ENCODE measurements at places on chromosomes 11 and 22.

DNA sequence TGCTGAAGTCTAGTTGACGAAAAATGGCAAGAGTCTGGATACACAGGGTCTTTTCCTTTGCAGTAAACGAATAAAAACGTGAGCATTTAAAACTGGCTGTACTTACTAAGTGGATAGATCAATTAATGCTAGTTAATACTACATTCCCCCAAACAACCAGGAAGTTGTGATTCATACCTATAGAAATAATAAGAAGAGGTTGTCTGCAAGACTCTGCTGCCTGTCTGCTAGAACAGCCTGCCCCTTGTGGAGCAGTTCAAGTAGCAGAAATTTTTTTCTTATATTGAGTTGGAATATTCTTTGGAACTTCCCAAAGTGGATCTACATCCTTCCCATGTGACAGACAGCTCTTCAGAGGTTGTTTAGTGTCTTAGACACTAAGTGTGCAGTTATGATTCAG lies 86.8 kb downstream of the TEAD1 start:
- DNase-seq: no peak

- DNase-seq: no peak
Measured at GRCh38 chr11:21866781-21867180, 326.1 kb upstream of the ANO5 start.

DNA sequence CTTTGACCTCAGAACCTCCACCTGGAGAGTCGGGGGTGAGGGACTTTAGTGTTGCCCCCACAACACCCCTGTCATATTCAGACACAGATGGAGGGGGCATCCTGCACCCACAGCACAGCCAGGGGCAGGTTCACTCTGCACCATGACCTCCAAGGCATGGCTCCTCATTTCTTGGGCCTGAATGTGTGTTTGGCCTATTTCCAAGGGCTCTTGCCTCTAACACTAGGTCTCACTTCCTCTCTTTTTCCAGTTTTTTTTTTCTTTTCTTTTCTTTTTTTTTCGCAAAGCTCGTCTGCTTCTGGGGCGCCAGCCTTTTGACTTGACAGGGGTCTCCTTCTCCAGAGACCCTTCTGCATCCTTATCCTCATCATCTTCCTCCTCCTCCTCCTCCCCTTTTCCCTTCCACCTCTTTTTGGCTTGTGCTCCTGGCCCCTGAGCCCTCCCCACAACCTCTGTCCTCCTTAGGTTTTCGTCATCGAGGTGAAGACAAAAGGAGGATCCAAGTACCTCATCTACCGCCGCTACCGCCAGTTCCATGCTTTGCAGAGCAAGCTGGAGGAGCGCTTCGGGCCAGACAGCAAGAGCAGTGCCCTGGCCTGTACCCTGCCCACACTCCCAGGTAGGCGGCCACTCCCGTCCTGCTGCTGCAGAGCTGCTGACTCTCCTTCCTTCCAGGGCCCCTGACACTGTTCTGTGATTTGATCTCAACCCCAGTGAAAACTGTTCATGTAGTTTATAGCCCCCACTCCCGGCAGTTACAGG lies 3.8 kb downstream of the NCF4 start:
- DNase-seq: no peak

- DNase-seq: no peak
Measured at GRCh38 chr22:37672920-37673455, 2.4 kb upstream of the LGALS1 start.

DNA sequence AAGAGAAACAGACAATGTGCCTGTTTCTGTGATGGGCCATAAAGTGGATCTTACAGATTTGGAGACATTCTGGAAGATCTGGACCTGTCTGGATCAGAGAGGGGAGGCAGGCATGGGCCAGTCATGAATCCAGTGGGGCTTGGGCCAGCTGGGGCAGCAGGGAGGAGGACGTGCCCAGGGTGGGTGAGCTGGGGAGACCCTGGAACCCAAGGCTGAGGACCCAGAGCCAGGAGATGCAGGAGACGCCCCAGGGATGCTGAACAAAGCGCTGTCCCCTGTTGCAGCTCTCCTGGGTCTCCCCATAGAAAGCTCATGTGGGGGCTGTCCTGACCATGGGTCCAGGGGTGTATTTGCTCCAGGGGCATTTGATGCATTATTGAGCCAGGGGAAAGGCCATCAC lies 1.5 kb upstream of the APOBEC3A start:
- no peak for DNase-seq

- DNase-seq: no peak
Measured at GRCh38 chr11:108693852-108694251, 29.0 kb downstream of the DDX10 start.

- no peak for DNase-seq
Measured at GRCh38 chr11:69641681-69642548, 959 bp downstream of the CCND1 start.

DNA sequence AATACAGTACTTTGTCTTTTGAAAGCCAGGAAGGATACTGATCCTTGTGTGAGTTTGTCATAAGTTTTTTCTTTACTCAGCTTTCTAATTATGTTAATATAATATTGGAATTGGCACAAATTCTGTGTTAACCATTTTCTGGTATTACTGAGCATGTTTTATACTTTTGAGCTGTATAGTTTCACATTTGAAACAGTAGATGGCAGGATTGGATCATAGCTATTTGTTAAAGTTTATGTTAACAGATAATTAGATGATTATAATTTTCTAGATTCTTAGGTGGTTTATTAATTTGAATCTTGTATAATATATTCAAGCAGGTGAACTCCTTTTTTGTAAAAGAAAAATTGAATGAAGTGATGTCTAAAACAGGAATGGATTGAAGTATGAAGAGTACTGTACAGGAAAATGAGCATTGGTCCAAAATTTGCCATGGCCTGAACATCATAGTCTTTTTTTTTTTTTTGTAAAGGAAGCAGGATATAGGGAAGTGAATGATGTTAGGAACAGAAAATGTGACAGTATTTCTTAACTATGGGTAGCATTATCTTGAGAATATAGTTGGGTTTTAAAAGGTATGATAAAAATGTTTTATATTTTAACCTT lies 102.0 kb downstream of the CYP2R1 start:
- DNase-seq: no peak

GRCh38 chr11:100687630-100688395 lies 725 bp downstream of the ARHGAP42 start:
- peak; percentile 55 for DNase-seq

DNA sequence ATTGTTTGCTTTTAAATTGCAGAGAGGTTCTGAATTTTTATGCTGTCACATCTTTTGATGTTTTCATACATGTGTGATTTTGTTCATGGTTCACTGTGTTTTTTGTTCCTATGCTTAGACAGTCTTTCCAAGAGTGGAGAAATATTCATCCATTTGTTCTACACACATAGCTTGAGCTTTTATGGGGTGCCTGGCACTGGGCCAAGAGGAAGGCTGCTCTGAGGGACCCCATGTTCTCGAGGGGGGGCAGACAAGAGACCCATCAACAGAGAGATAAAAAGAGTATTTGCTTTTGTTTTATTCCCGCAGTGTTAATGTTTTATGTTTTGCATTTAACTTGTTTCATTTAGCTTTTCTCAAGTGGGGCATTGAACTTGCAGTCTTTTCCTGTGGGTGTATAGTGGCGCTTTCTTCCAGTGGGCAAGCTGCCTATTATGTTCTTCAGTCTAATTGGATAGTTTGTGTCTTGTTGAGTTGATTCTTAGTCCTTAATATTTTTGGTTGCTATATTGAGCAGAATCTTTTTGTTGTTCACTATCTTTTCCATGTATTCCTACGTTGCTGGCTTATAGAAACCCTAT lies 57.7 kb downstream of the CABIN1 start:
- DNase-seq: no peak

DNA sequence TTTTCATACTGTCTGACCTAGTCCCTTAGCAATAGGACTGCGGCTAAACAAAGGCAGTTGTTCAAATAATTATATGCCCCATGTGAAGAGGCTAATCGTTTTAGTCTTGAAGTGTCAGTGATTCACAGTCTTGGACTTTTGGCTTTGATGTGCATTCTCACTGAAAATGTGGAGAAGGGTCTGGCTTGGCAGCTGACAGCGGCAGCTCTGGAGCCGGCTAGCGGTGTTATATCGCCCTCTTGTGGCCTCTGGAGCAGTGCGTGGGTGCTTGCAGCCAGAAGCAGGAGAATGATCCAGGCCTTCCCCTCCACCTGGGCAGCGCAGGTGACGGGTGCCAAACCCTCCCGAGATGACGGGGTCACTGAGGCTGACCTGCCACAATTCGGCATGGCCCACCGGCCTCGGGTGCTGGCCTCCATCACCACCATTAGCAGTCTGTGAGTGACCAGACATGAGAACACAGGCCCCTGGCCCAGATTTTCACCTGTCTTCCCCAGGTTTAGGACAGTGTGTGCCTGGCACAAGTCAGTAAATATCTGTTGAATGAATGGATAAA lies 90.3 kb upstream of the PITPNB start:
- DNase-seq: peak; percentile 67

GRCh38 chr11:61369372-61370348 lies 7.5 kb downstream of the TMEM138 start:
- no peak for DNase-seq

GRCh38 chr11:46631676-46632075 lies 14.3 kb downstream of the ATG13 start:
- DNase-seq: no peak

DNA sequence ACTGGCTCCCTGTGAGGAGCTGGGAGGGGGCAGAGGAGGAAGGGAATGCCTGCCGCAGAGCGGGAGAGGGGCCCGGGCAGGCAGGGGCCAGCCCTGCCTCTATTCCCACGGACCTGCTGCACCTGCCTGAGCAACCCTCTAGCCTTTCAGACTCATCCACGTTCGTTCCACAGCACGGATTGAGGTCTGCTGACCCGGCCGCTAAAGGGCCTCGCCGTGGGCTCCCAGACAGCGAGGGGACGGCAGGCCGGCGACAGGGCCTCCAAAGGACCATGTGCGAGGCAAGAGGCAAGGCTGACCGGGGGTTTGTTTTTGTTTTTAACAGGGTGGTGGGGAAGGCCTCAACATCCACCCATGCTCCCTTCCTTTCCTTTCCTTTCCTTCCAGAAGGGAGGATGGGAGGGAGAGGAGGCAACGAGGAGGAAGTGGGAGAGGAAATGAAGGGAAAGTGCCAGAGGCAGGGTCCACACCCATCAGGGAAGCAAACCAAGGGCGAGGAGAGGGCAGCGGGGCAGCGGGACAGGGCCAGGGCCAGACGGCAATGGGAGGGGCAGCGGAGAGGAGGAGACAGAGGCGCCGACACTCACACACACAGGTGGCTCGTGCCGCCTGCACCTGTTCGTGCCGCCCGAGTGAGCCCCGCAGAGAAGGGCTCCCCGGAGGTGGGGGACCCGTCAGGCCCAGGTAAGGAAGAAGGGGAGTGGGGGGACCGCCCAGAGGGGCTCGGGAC lies 7.5 kb downstream of the LRFN4 start:
- no peak for DNase-seq

- DNase-seq: peak; percentile 59
Measured at GRCh38 chr22:17774206-17774925, at the start of gene BID. TSS of gene BID (minus strand) at chr22:17774469. CDS start at chr22:17750116, 24,353 bp downstream.

DNA sequence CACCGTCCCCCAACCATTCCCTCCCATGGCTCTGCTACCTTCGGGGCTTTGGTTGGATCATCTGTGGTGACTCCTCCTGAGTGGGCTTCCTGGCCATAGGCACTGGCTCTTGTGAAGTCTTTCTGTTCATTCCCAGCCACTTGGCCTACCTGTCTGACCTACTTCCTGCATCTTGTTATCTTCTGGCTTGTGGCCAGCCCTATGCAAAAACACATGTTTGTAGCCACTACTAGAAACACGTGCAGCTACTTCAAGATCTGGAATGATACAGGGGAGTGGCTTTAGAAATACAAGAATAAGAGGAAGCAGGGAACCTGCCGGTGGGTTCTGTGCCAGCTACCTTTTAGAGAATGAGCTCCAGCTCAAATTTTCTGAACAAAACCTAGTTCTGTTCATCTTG lies 20.9 kb downstream of the RCOR2 start:
- no peak for DNase-seq

DNA sequence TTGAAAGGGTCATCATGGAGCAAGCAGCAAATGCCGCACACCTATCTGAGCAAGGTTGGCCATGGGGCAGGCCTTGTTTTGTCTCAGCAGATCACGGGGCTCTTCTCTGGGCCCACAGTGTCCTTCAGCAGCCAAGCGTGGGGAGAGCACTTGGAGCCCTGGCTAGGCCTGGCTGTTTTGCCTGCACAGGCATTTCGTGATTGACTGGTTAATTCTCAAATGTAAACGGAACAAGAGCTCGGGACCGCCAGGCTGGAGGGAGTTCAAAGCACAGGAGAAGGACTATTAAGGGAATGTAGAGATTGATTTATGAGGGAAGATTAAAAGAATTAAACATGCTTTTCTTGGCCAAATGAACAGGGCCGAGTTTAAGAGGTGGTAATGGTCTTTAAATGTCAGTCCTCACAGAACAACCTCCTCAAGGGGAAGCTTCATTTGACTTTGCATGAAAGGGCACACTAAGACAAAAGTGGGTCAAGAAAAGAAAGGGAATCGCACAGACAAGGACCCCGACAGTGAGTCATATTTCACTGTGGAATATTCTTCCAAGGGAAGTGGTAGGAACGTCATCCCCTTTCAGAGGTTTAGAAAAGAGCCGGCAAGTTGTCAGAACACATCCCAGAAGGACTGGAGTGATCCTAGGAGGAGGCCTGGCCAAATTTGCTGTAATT lies 20.7 kb downstream of the SPON1 start:
- no peak for DNase-seq

GRCh38 chr22:33438273-33438672 lies 380.1 kb upstream of the SYN3 start:
- no peak for DNase-seq

- DNase-seq: no peak
Measured at GRCh38 chr22:27110665-27111451, 453.5 kb downstream of the MIAT start.

DNA sequence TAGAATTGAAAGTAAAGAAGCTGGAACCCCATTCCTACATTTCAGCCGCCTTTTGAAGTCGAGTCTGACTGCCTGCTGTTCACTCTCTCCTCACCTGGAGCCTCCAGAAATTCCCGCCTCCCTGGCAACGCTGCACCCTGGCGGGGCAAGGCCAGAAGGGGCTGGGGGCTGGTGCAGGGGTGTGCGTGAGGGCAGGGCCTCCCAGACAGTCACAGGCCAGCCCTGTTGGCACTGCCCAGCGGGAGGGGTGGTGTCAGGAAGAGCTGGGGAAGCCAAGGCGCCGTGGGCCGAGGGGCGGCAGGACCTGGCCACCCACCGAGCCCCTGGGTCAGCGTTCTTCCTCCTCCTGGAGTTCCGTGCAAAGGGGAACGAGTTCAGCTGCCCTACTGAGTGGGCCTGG lies 123.2 kb downstream of the KCNQ1OT1 start:
- no peak for DNase-seq

DNA sequence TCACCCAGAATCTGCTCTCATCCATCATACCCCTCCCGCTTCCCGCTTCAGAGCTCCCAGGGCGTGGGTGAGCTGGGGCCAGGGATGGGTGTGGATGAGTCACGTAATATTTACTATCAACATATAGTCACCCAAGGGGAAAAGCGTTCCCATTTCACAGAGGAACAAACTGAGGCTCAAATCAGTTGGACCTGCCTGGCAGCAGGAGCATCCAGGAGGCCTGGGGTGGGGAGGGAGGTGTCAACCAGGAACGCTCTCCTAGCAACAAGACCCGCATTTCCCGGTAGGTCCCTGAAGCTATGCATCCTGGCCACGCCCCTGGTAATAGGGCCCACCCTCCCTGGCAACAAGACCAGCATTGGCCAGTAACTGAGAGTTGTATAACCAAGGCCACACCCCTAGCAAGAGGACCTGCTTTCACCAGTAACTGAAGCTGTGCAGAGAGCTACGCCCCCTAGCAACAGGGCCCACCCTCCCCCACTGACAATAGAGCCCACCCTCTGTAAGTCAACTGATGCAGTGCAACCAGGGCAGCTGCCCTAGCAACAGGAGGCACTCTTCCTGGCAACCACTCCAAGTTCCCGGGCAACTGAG lies 32.7 kb upstream of the TXNRD2 start:
- no peak for DNase-seq

Data from stimulated activated naive B cell treated with anti-CD40 and anti-IgM and Interleukin-4, amounts not matched to agents 10 μg/mL and 1 μg/mL and 100 μg/mL, for 72 hours (primary cell).